ENCODE measurements at places on chromosomes 2 and 18.

DNA sequence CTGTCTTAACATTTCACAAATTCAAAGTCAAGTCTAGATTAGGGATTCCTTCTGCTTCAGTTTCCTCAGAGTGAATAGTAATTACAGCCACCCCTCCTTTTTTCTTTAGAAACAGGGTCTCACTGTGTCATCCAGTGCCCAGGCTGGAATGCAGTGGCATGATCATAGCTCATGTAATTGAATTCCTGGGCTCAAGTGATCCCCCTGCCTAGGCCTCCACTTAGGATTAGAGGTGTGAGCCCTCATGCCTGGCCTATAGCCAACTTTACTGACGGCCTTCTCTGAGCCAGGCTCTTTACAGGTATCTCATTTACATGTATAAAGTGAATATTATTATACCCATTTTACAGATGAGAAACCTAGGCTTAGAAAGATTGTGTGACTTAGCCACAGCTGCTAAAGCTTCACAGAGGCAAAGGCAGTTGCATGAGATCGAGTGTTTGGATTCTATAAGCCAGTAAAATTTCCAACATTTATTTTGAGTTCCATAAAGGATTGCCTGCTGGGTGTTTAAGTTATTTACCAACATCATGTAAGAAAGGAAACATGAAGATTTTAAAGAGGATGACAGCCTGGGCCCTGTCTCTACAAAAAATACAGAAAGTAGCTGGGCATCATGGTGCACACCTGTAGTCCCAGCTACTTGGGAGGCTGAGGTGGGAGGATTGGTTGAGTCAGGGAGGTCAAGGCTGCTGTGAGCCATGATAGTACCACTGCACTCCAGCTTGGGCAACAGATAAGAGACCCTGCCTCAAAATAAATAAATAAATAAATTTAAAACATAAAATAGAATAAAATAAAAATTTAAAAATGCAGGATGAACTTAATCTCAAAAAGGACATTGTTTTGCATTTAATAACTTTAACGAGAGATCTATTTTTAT lies 1.8 kb downstream of the ENOSF1 start:
- no peak for DNase-seq

DNA sequence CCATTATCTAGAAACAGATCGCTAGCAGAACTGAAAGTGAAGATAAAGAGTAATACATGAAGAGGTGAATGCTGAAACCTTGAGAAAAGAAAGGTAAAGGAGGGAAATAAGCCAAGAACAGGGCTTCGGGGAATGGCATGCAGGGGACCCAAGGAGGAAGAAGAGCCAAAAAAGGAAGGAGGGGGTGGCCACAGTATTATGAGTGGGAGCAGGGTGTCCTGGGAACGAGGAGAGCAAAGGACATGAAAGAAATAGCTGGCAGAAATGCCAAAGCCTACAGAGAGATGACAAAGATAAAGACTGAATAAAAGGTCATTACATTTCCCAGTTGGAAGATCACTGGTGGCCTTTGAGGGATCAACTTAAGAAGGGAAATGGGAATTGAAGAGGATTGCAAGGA lies 82.9 kb downstream of the ACTR3 start:
- DNase-seq = no peak

DNA sequence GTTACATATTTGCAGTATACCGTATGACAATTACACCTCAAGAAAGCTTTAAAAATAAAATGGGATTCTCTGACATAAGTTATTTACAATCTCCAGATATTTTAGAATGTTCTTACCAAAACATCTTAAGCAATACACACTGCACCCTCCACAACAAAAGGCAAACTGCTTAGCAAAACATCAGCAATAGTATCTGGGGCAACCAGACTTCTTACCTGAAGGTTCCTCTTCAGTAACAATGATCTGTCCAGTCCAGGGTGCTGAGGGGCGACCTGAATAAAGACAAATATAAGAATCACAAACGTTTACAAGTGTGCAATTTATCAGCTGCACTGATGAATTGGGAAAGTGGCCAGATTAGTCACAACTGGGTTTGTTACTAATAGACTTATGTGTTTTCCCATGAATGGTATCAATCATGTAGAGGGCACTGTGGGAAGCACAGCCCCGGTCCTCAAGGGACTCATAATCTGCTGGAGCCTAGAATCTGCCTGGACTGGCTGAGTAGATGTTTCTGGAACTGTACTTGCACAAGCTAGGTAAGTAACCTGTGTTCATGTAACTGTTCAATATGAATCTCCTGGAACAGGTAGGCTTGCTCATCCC lies 70.7 kb downstream of the MYOM1 start:
- DNase-seq = no peak

DNA sequence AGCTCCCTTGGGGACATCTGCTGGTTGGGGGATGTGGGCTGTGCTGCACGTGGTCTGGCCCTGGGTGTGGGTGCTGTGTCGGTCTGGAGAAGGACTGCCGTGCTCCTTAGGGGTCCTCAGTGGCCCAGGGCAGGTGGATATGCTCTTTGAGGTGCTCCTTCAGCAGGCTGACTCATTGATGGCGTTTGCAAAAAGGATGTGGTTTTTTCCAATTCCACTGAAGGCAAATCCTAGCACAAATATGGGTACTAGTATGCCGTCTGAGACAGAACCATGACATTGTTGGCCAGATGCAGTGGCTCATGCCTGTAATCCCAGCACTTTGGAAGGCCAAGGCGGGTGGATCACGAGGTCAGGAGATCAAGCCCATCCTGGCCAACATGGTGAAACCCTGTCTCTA lies 3.3 kb downstream of the PPP1R7 start:
- DNase-seq = no peak

GRCh38 chr2:27885661-27886060 lies 4.5 kb downstream of the RBKS start:
- DNase-seq = no peak

DNA sequence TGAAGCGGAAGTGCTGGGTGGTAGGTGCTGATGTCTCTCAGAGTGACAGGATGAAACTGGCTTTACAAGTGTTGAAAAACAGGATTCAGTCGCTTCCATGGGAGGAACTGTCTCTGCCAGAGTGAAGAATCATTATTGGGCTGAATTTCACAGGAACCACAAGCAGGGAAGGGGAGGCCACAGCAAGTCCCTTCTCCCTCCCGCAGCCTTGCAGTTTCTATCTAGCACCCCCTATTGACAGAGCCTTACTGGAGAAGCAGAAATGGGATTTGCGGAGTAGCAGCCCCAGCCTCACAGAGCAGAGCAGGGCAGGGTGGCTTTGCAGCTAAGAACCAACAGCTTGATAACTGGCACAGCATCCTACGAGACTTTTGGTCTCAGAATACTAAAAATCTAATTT lies 33.3 kb upstream of the RMP24 start:
- DNase-seq = no peak

DNA sequence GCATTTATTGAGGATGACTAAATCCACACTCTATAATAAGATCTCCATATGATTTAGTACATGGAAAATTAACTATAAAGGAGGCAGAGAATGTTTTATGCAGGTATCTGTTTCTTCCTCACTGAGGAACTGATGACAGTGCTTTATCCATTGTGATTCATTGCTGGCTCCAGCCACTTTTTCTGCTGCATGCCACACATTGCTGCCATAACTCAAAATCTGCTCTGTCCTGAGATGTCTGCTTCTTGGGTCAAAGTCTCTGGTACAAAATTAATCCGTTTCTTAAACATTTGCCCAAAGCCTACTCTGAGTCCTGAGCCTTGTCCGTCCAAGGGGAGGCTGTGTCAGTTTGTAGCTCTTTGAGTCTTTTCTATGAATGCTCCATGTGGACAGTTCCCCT lies 15.5 kb upstream of the ARHGAP28 start:
- no peak for DNase-seq

DNA sequence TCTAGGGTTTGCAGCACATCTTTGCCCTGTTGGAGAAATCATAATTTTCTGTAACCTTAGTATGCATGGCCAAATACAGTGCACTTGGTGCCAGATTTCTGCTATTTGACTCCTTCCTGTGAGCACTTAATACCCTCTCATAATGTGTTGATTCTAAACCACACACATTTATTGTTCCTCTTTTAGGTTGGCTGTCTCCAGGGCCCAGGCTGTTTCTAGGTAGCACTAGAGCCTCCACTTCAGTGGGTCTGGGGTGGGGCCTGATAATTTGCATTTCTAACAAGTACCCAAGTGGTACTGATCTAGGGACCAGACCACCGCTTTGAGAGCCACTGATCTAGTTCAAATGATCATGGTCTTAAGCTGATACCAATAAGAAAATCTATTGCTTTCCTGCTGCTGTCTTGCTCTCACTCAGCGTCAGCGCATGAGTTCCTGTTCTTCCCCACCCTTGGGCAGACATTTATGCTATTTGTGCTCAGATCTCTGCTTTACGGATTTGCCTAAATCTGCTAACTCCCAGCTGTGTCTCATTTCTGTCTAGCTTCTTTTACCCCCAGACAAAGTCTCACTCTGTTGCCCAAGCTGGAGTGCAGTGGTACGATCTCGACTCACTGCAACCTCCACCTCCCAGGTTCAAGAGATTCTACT lies 7.4 kb downstream of the PTRHD1 start:
- DNase-seq = no peak

- no peak for DNase-seq
Measured at GRCh38 chr2:31101701-31102100, 36.5 kb downstream of the GALNT14 start.

DNA sequence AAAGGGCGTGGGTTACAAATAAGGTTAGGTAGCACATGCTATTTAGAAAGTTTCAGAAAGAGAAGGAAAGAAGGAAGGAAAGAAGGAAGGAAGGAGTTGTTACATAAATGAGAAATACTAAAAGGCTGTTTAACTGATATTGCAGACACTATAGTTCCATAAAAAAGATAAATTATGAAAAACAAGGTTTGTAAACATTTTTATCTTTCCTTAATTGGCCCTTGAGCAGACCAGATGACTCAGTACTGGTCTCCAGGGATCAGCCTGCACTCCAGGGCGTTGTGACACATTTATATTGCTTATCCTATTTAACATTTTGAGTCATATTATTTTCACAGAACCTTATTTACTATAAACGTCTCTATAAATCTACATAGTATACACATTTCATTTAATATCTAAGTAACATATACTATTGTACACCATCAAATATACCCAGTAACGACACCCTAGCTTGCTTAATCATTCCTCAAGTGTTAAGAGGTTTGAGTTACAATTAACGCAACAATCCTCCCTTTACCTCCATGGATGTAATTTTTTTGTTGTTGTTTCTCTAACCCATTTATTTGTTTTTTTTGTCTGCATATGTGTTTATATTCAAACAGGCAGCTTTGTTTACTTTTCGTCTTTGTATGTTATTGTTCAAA lies 2.8 kb upstream of the RAB31 start:
- DNase-seq = no peak

GRCh38 chr2:154697418-154698252 lies 860 bp upstream of the KCNJ3 start:
- DNase-seq = no peak
